ENCODE measurements at places on chromosomes 7 and 10.

- no peak for DNase-seq
Observed at GRCh38 chr10:124624895-124625294, 119.3 kb downstream of the FAM53B start.

DNA sequence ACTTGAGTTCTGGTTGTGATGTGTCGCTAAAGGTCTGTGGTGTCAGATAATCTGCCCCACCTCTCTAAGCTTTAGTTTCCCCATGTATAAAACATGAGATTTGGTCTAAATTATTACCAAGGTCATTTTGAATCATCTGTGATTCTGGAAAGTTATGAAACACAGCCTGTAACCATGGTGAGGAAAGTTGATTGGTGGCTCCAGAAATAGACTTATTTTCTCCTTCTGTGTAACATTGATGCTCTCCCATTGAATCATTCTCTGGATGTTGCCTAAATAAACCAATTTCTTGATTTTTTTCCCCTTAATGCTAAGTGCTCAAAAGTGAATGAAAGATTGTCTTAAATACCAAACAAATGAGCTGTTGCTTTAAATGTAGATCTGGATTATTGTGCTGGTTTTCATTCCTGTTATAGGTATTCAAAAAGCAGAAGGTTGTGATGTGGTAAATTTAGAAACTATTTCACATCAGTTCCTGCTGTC lies 30.0 kb upstream of the PCGF5 start:
- no peak for DNase-seq

DNA sequence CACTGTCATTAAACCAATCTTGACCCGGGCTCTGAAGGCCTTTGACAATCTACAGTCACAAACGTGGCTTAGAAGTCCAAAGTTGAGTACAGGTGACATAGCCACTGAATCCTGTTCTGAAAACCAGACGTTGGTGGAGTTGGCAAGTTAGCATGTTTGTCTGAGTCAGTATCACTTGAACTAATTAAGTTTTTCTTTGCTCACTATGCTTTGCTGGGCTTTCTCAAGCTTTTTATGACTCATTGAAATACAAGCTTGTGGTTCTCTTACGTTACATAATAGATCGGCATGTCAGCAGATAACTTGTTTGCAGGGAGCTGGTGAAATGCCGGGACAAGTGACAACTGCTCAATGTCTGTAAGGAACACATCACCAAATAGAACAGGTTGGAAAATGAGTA lies 53.8 kb downstream of the ARL5B start:
- DNase-seq = no peak

GRCh38 chr7:55409482-55410225 lies 44.5 kb downstream of the LANCL2 start:
- no peak for DNase-seq

- no peak for DNase-seq
Observed at GRCh38 chr7:142150356-142150755, 38.8 kb downstream of the MGAM2 start.

DNA sequence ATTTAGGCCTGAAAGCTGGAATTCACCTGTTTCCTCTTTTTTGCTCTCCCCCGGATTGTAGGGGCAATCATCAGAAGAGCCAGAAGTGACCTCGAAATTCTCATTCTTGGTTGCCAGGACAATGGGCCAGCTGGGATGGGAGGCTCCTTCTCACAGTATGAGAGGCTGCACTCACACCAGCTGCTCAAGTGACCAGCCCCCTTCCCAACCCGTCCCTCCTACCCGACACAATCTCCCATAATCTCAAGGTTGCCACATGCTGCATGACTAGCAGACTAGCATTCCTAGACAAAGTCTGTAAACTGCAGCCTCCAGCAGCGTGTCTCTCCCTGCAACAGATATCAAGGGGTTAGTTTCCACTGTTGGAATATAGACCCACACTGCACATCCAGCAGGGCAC lies 110.3 kb downstream of the C1GALT1 start:
- DNase-seq = no peak

DNA sequence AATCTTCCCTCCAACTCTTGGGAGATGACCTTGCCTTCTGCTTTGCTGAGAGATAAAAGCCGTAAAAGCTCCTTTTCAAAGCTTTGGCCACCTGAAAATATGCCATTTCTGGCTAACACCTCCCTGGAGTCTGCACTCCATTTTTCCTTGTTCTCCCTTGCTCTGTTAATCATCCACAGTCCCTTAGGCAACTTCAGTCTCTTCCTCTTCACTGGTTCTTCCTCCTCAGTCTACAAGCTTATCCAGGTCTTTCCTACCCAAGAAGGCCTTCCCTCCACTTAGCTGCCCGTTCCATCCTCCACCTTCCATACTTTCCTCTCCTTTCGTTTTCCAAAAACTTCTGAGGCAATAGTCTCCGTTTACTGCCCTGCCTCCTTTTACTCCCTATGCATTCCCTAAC lies 30.5 kb downstream of the PAX2 start:
- no peak for DNase-seq

- no peak for DNase-seq
Observed at GRCh38 chr7:96870934-96871333, 134.4 kb upstream of the DLX6 start.

GRCh38 chr7:76108540-76109233 lies 60.8 kb downstream of the MDH2 start:
- no peak for DNase-seq

Measured in T follicular helper cell (primary cell).